Activated T-helper 17 cell treated with anti-CD3 and anti-CD28 coated beads, Interleukin-2, amount 50 U/mL, for 72 hours (primary cell): ENCODE measurements at places on chromosomes 11 and 22.
A peak's percentile ranks its signal among the peaks of the same experiment; 100 is the strongest.

GRCh38 chr11:134196756-134197155 is 27.0 kb downstream of the NCAPD3 start:
- peak overlapping the region; percentile 15 for H3K27ac ChIP-seq
- ATAC-seq = no peak
- H3K4me3 ChIP-seq = no peak overlapping the region
- H3K27me3 ChIP-seq = no peaks in the 10 kb centered on the region

DNA sequence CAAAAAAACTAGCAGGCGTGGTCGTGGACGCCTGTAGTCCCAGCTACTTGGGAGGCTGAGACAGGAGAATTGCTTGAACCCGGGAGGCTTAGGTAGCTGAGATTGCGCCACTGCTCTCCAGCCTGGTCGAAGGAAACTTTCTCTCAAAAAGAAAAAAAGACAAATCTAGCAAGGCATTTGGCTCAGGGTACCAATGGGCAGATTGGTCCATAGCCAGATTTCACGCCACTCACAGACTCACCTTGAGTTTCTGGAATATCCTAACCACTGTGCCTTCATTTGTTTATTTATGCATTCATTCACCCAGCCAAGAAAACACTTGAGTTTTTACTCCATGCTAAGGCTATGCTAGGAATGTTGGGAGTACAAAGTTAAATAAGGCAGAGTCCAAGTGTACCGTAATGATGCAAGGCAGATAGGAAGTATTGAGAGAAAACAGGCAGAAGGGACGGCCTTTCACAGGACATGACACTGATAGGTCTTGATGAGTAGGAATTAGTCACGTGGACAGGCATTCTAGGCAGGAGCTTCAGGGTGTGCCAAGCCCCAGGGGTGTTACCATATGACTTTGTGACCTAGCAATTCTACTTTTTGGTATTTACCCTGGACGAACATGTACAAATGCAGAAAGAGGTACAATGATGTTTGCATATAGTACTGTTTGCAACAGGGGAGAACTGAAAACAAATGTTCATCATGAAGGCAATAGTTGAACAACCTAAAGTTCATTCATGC is 3.0 kb upstream of the PACSIN3 start:
- no peak overlapping the region for H3K27ac ChIP-seq
- H3K27me3 ChIP-seq = peaks cover 1% of the 10 kb centered on the region
- H3K4me1 ChIP-seq = no peaks in the 10 kb centered on the region
- no peaks in the 10 kb centered on the region for H3K36me3 ChIP-seq
- no peak overlapping the region for H3K4me3 ChIP-seq

- H3K27ac ChIP-seq = no peak overlapping the region
- no peaks in the 10 kb centered on the region for H3K36me3 ChIP-seq
- H3K27me3 ChIP-seq = no peaks in the 10 kb centered on the region
- peaks cover 39% of the 10 kb centered on the region for H3K4me1 ChIP-seq
Observed at GRCh38 chr11:122666743-122667142, 11.2 kb downstream of the UBASH3B start.

DNA sequence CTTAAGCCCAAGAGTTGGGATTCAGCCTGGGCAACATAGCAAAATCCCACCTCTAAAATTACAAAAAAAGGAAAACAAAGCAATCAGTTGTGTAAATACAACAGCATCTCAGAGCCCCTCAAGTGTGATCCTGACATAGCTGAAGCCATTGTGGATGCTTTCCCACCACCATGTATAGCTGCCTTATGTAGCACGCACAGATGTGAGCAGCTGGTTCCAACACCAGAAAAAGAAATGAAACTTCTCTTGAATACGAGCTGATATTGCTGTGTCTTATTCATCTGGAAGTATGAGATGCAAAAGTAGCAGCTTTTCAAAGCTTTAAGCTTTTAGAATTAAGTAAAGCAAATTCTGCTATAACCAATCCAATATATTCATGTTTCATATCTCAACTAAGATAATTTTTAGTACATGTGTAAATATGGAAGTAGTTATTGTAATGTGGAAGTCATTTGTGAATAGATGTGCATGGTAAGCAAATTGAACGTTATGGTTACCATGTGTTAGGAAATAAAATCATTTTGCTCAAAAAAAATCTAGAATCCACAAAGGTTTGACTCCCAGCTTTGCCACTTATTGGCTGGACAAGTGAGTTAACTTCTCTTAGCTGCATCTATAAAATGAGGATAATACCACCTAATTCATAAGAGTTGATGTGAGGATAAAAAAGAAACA is 63.2 kb downstream of the SGSM3 start:
- H3K27ac ChIP-seq = peak overlapping the region; percentile 65
- no peaks in the 10 kb centered on the region for H3K27me3 ChIP-seq
- no peak overlapping the region for H3K4me3 ChIP-seq
- no peak for ATAC-seq
- H3K4me1 ChIP-seq = peaks cover 18% of the 10 kb centered on the region

DNA sequence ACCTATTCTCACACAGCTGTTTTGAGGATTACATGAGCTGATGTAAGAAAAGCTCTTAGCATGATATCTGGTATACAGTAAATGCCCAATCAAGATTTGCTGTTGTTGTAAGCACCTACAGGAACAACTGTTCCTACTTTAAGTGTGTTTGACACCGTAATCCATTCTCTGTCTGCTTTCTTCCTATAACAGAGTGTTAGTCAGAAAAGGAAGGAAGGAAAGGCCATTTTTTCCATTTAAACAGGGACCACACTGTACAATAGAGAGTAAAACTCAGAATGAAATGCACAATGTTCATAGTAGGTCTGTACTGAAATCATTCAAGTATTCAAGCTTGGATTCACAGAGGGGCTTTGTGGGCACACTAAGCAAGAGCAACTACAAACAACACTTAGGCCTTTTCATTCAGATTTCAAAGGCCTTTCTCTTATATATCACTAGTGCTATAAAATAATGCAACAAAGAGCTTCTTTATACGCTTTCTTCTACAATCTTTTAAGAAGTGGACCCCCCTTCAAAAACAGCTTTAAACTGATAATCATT is 21.5 kb downstream of the MTCH2 start:
- H3K4me3 ChIP-seq = no peak overlapping the region
- H3K27ac ChIP-seq = peak overlapping the region; percentile 30
- H3K36me3 ChIP-seq = peaks cover 98% of the 10 kb centered on the region
- no peaks in the 10 kb centered on the region for H3K27me3 ChIP-seq

- ATAC-seq = peak; percentile 36
- peaks cover 3% of the 10 kb centered on the region for H3K27me3 ChIP-seq
- H3K4me1 ChIP-seq = peaks cover 18% of the 10 kb centered on the region
Observed at GRCh38 chr22:36027935-36028645, 534 bp downstream of the RBFOX2 start.

GRCh38 chr22:48821346-48821690 is 1006.4 kb downstream of the BRD1 start:
- no peaks in the 10 kb centered on the region for H3K4me1 ChIP-seq
- no peaks in the 10 kb centered on the region for H3K36me3 ChIP-seq
- H3K27me3 ChIP-seq = peaks cover 22% of the 10 kb centered on the region
- no peak overlapping the region for H3K27ac ChIP-seq
- ATAC-seq = no peak

DNA sequence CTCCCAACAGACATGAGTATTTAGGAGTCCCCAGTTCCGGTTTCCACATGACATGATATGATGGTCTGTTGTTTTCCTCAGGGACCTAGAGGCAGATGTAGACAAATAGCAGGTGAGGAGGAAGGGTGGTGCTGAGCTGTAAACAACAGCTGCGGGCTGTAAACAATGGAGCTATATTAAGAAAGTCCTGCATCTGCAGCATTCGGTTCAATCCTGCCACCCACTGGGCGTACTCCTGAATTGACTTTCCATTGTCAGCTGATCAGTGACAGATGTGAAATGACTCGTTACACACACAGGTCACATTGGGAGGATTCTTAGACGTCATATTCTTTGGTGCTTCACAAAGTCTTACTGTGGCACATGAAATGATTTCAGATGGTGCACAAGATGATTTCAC is 26.8 kb upstream of the RAG1 start:
- H3K27ac ChIP-seq = no peak overlapping the region
- H3K36me3 ChIP-seq = no peaks in the 10 kb centered on the region
- ATAC-seq = peak; percentile 82
- peaks cover 4% of the 10 kb centered on the region for H3K27me3 ChIP-seq
- H3K4me1 ChIP-seq = no peaks in the 10 kb centered on the region

- peaks cover 24% of the 10 kb centered on the region for H3K36me3 ChIP-seq
- no peaks in the 10 kb centered on the region for H3K27me3 ChIP-seq
- H3K4me1 ChIP-seq = peaks cover 26% of the 10 kb centered on the region
- H3K27ac ChIP-seq = peak overlapping the region; percentile 90
- no peak for ATAC-seq
Observed at GRCh38 chr11:695288-695537, 191 bp upstream of the DEAF1 start.

GRCh38 chr22:44286646-44287045 is 26.1 kb downstream of the SHISAL1 start:
- ATAC-seq = no peak
- no peaks in the 10 kb centered on the region for H3K36me3 ChIP-seq
- H3K27me3 ChIP-seq = peaks cover 7% of the 10 kb centered on the region
- no peak overlapping the region for H3K27ac ChIP-seq
- no peaks in the 10 kb centered on the region for H3K4me1 ChIP-seq
